ENCODE measurements at places on chromosomes 7 and 10. TPM values are rescaled to one million over a fixed set of nuclear protein-coding genes. Genes with fewer than 3 reads are reported as not detected.

DNA sequence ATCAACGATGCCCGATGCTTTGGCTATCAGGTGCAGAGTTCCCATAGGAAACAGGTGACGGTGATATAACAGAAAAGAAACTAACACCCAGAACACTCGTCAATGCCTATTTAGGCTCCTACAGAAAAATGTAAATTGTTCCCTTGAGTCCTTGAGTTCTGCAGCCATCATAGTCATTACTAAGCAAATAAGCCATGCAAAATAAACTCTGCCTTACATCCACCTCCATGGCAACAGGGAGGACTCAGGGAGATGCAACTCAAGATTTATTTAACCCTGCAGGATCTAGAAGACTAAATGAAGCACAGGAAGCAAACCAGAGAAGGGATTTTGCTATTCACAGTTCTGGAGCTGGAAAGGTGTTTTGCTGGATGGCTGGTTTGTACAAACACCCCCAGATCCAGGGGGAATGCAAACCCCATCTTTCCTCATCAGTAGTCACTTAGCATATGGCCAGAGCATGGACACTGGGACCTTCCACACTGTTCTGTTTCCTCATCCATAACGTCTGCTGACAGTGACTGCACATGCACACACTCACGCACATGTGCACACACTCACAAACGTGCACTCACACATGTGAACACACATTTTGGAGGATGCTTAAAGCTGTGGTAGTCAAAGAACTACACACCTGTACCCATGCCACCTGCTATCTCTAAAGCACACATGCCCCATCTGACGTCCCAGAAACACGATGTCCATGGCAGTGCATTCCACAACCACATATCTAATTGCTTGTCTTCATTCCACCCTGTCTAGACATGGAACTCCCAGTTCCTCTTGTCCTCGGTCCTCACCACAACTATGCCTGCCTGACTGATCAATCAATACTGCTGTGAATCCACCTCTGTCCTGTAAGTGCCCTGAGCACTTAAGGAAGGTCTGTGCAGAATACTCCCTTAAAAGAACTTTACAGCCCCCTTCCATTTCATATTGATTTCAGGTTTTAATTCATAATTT lies 178.2 kb downstream of the COBL start:
- H3K36me3 ChIP-seq = no peaks in the 10 kb centered on the region
- H3K27me3 ChIP-seq = no peaks in the 10 kb centered on the region
- no peak for DNase-seq

DNA sequence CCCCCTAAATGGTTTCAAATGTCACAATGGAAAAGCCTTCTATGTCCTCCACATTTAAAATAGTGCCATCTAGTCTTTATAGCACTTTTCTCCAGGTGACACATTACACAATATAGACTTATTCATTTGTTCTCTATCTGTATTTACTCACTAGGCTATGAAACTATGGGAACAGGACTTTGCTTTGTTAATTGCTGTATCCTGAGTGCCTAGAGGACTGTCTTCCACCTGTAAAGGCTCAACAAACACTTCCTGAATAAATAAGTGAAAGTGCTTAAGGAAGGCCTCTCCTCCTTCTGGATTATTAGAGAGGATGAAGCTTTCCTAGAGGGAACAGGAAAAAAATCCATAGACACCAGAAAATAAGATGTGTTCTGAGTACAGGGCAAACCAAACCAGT lies 397.6 kb upstream of the LRRN3 start:
- no peaks in the 10 kb centered on the region for H3K4me1 ChIP-seq
- H3K4me3 ChIP-seq = no peak overlapping the region

DNA sequence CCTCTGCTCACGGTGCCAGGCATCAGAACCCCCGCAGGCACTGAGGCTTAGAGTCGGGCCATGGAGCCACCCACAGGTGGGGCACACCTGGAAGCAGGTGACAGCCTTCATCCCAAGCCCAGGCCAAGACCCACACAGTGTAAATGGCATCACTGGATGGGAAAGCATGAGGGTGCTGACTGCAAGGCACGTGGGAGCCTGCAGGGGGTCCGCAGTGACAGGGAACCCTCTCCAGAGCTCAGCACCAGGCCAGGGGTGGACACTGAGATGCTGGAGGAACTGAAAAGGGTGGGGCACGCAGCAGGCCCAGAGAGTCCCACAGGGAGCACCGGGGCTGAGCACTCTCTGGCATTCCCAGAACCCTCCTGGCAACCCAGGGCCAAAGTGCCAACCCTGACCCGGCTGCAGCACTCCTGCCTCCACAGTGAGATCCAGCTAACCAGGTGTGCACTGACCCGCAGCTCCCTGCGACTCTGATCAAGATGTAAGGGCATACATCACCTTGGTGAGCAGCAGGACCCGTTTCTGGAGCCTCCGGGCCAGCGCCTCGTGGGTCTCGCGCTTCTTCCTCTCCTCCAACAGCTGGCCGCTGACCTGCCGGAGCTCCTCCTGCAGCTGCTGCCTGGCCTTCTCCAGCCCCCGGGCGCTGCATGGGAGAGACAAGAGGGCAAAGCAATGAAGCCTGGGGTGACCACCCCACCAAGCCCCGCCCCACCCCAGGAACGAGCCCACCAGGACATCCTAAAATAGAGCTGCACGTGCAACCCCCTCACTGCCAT lies 163.9 kb downstream of the MAD1L1 start:
- H3K4me1 ChIP-seq = peaks cover 19% of the 10 kb centered on the region
- H3K36me3 ChIP-seq = peaks cover 6% of the 10 kb centered on the region
- H3K27me3 ChIP-seq = no peaks in the 10 kb centered on the region
- no peak overlapping the region for H3K4me3 ChIP-seq
- no peak for DNase-seq

- H3K4me1 ChIP-seq = peaks cover 59% of the 10 kb centered on the region
- no peak overlapping the region for H3K4me3 ChIP-seq
- H3K36me3 ChIP-seq = peaks cover 58% of the 10 kb centered on the region
- no peak overlapping the region for H3K27ac ChIP-seq
- H3K27me3 ChIP-seq = no peaks in the 10 kb centered on the region
- no peak for DNase-seq
Measured at GRCh38 chr7:150466477-150466876, 16.0 kb downstream of the GIMAP8 start.

- H3K27ac ChIP-seq = peak overlapping the region; percentile 5
- no peak overlapping the region for H3K4me3 ChIP-seq
- peaks cover 6% of the 10 kb centered on the region for H3K36me3 ChIP-seq
- peaks cover 2% of the 10 kb centered on the region for H3K4me1 ChIP-seq
- H3K27me3 ChIP-seq = no peaks in the 10 kb centered on the region
Measured at GRCh38 chr7:87511510-87511909, 36.0 kb upstream of the ABCB4 start.

DNA sequence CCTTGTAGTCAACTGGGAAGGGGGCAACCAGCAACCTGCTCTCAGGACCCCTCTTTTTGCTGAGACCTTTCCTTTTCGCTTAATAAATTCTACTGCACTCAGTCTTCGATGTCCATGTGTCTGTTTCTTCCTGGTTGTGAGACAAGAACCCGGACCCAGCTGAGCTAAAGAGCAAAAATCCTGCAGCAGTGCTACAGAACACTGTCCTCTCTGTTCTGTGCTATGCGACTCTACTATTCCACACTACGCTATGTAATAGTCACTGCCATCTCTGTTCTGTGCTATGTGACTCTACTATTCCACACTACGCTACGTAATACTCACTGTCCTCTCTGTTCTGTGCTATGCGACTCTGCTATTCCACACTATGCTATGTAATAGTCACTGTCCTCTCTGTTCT lies 34.3 kb downstream of the DIP2C start:
- no peak overlapping the region for H3K27ac ChIP-seq
- H3K4me3 ChIP-seq = no peak overlapping the region
- H3K27me3 ChIP-seq = peaks cover 12% of the 10 kb centered on the region
- no peak for DNase-seq
- H3K4me1 ChIP-seq = peaks cover 5% of the 10 kb centered on the region
- no peaks in the 10 kb centered on the region for H3K36me3 ChIP-seq

DNA sequence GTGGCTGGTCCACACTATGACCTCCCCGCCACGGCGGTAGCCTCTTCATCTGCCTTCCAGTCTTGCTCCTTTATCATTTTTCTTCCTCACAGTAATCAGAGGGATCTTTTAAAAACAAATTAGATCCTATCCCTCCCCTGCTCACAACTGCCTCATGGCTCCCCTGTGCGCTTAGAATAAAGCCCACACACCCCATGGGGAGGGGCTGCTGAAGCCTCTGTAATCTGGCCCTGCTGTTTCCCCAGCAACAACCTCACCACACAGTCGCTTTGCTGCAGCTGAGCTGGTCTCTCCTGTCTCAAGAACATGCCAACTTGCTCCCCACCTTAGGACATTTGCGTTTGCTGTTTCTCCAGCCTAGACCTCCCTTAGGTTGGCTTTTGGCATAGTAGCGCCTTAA lies 41.0 kb downstream of the SP8 start:
- no peak overlapping the region for H3K4me3 ChIP-seq
- peaks cover 15% of the 10 kb centered on the region for H3K27me3 ChIP-seq
- no peaks in the 10 kb centered on the region for H3K36me3 ChIP-seq
- no peak for DNase-seq
- no peak overlapping the region for H3K27ac ChIP-seq

The GDF2 gene
- total RNA-seq = not detected

DNA sequence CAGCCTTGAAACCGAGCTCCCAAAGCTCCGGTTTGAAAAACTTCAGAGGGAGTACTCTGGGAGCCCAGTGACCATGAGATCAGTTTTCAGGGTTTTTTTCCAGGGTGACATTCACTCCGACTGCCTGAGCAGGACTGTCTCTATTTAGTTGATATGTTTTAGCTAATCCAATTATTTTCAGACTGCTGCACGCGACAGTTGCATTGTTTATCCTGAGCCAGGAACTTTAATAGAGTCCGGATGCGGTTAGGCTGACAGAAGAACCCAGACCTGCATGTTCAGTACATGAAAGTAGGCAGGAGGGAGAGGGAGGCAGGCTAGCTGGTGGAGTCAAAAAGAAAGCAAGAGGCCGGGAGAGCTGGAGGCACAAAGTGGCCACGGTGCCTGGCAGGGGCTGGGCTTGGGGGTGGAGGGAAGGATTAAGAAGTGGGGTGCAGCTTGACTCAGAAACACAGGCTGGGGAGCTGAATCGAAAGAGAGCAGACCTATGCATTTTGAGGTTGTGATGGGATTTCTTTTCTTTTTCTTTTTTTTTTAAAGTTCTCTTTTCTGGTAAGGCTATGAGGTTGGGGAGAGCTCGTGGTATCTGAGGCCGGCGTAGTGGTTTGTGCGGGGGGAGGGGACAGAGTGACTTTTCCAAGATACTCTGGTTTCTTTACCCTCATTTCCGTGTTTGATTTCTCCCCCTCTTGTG lies 5.7 kb downstream of the GATA3 start:
- H3K4me3 ChIP-seq = peak overlapping the region; percentile 66
- peaks cover 4% of the 10 kb centered on the region for H3K27me3 ChIP-seq
- peaks cover 77% of the 10 kb centered on the region for H3K4me1 ChIP-seq
- DNase-seq = peak; percentile 76
- peak overlapping the region; percentile 90 for H3K27ac ChIP-seq

- no peaks in the 10 kb centered on the region for H3K36me3 ChIP-seq
- H3K27ac ChIP-seq = no peak overlapping the region
- H3K4me3 ChIP-seq = no peak overlapping the region
- H3K4me1 ChIP-seq = peaks cover 9% of the 10 kb centered on the region
Measured at GRCh38 chr7:112573302-112574039, 92.7 kb downstream of the LSMEM1 start.

DNA sequence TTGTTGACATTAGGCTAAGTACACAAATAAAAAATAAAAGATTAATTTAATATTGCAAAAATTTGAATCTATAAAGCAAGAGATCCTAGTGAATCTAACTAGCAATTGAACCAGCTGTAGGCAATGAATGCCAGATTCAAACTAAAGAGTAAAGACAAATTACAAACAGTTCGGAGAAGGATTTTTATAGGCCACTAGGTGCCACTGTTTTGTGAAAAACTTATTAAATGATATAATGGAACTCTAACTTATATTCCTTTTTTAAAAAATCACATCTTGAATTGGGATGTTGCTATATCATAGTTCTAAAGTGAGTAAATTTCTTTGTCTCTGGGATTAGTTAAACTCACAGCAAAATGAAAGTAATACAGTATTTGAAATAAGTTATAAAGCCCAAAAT lies 39.1 kb upstream of the GNAI1 start:
- no peak overlapping the region for H3K27ac ChIP-seq
- H3K36me3 ChIP-seq = no peaks in the 10 kb centered on the region
- no peaks in the 10 kb centered on the region for H3K4me1 ChIP-seq
- H3K27me3 ChIP-seq = no peaks in the 10 kb centered on the region
- no peak for DNase-seq

DNA sequence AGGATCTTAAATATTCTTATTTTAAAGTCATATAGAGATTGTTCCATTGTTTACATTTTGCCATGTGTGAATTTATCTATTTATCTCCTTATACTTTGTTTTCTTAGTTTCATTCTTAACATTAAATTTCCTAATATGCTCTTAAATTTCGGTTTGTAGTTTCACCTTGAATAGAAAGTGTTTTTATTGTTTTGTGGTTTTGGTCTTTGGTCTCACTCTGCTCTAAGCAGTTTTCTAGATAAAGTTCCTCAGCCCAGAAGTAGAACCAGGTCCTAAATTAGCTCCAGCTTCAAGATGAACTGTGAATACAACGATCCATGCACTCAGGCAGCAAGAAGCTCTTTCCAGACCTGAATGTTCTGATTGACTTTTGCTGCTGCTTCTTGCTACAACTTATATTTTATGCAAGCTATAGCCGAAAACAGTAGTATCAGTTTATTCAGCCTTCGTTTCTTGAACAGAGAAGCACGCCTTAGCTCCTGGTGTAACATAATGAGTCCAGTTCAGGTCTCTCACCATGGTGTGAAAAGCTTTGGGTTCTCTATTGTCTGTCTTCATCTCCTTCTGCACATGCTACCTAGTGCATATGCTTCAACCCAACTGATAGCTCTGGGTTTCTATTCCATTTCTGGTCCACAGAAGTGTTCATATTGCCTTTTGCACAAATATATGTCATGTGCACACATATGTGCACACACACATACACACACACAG lies 95.3 kb downstream of the SEM1 start:
- H3K36me3 ChIP-seq = no peaks in the 10 kb centered on the region
- peaks cover 4% of the 10 kb centered on the region for H3K27me3 ChIP-seq
- H3K4me1 ChIP-seq = no peaks in the 10 kb centered on the region
- no peak for DNase-seq
- no peak overlapping the region for H3K27ac ChIP-seq
- no peak overlapping the region for H3K4me3 ChIP-seq

The C1QL3 gene
- total RNA-seq = 0.16 TPM

DNA sequence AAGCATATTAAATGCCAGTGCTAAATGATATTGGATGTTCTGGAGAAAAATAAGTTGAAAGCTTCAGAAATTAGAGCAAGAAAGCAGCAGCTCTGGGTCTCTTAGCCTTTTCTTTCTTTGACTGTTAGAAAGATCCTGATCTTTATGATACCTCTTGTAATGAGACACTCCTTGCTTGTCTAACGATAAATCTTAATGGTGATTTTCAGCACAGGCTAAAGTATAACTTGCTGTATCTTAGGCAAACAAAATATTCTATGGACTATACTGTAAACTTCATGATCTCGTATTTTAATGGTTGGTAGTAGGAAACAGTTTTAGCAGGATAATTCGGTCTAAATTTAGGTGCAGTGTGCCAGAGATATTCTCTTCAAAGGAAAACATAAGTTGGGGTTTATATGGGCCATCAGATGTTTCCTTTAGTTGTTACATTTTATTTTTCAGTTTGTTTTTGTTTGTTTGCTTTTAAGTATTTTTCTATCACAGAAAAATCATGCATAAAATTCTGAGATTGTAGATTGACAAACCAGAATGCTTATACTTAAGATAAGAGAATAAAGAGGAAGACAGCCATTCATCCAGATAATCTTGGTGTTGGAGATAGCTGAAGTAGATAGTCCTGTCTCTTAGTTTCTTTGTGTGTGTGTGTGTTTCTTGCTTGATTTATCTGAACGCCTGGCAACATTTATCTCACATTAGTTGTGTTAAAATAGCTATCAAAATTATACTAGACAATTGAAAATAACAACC lies 4.7 kb downstream of the CASD1 start:
- peaks cover 41% of the 10 kb centered on the region for H3K4me1 ChIP-seq
- H3K36me3 ChIP-seq = peaks cover 24% of the 10 kb centered on the region
- no peaks in the 10 kb centered on the region for H3K27me3 ChIP-seq
- DNase-seq = no peak

The CNNM1 gene
- total RNA-seq = 0.70 TPM
